ENCODE measurements at places on chromosomes 11 and 22. TPM values are rescaled to one million over a fixed set of nuclear protein-coding genes. Genes with fewer than 3 reads are reported as not detected.

- DNase-seq, result no peak
- H3K36me3 ChIP-seq, result no peaks in the 10 kb centered on the region
- H3K4me1 ChIP-seq, result no peaks in the 10 kb centered on the region
- no peak overlapping the region for H3K4me3 ChIP-seq
Observed at GRCh38 chr11:12949453-12949852, 59.7 kb upstream of the RASSF10 start.

The TECTA gene
- total RNA-seq, result 0.12 TPM

- H3K36me3 ChIP-seq, result no peaks in the 10 kb centered on the region
- no peaks in the 10 kb centered on the region for H3K27me3 ChIP-seq
- no peak overlapping the region for H3K27ac ChIP-seq
- H3K4me3 ChIP-seq, result no peak overlapping the region
- H3K4me1 ChIP-seq, result peaks cover 36% of the 10 kb centered on the region
Observed at GRCh38 chr11:117934526-117935307, 5.5 kb upstream of the TMPRSS13 start.

The ZP1 gene
- total RNA-seq, result not detected

The SCARF2 gene
- total RNA-seq, result 0.21 TPM

DNA sequence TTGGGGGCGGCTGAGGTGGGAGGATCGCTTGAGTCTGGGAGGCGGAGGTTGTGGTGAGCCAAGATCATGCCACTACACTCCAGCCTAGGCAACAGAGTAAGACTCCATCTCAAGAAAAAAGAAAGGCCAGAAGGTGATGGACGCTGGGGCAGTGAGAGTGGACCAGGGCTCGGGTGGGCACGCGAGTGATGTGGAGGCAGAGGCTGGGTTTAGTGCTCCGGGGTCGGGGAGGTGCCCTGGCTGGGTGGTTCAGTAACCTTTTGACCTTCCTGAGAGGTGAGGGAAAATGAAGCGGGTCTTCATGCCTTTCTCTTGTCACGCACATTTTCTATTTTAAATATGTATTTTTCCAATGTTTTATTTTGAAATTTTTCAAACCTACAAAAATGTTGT lies 45.1 kb downstream of the ST14 start:
- no peaks in the 10 kb centered on the region for H3K36me3 ChIP-seq
- no peak for DNase-seq
- H3K4me3 ChIP-seq, result no peak overlapping the region

GRCh38 chr11:121555121-121555520 lies 102.4 kb upstream of the SORL1-AS1 start:
- peaks cover 20% of the 10 kb centered on the region for H3K4me1 ChIP-seq
- H3K4me3 ChIP-seq, result no peak overlapping the region
- no peaks in the 10 kb centered on the region for H3K27me3 ChIP-seq
- H3K36me3 ChIP-seq, result peaks cover 41% of the 10 kb centered on the region
- DNase-seq, result no peak

DNA sequence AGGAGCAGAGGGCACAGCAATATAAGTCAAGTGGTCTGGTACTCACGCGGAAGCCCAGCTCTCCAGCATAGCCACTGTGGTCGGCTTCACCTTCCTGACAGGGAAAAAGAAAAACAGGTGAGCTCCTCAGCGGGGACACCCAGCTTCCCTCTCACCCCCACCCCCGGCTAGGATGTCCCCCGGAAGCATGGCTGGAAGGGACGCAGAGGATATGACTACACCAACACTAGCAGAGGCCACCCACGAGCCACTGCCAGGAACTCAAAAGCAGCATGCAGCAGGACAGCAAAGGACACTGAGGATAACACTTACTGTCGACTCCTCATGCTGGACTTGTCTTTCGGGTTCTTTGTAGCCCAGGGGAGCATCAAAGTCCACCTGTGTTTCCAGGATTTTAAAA lies 9.0 kb upstream of the C22orf39 start:
- no peaks in the 10 kb centered on the region for H3K4me1 ChIP-seq
- H3K27me3 ChIP-seq, result no peaks in the 10 kb centered on the region
- H3K36me3 ChIP-seq, result peaks cover 36% of the 10 kb centered on the region
- H3K27ac ChIP-seq, result no peak overlapping the region
- DNase-seq, result no peak

The MMP12 gene
- not detected for total RNA-seq

The C22orf31 gene
- total RNA-seq, result not detected

The OR52N4 gene
- 0.99 TPM for total RNA-seq

The ATP6V1E1 gene
- 75.5 TPM for total RNA-seq

GRCh38 chr11:71251761-71252268 lies 562 bp downstream of the SHANK2 start:
- no peak overlapping the region for H3K27ac ChIP-seq
- DNase-seq, result no peak
- peaks cover 54% of the 10 kb centered on the region for H3K27me3 ChIP-seq
- peaks cover 3% of the 10 kb centered on the region for H3K4me1 ChIP-seq
- H3K36me3 ChIP-seq, result no peaks in the 10 kb centered on the region

DNA sequence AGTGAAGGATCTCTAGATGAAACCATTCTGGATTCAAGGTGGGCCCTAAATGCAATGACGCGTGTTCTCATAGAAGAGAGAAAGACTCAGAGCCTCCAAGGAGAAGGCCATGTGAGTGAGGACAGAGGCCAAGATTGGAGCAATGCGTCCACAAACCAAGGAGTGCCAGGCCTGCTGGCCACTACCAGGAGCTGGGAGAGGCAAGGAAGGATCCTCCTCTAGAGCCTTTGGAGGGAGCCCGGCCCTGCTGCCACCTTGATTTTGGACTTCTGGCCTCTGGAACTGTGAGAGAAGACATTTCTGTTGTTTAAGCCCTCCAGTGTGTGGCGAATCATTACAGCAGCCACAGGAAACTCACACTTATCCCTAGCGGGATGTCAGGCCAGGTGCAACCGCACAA lies 52.7 kb upstream of the SHANK2 start:
- H3K4me1 ChIP-seq, result no peaks in the 10 kb centered on the region
- no peaks in the 10 kb centered on the region for H3K36me3 ChIP-seq

The SLC17A6 gene
- not detected for total RNA-seq

The CHCHD10 gene
- 190 TPM for total RNA-seq

The PLEKHA7 gene
- total RNA-seq, result 1.9 TPM

GRCh38 chr11:43366677-43367076 lies 8.0 kb downstream of the TTC17 start:
- H3K4me1 ChIP-seq, result peaks cover 60% of the 10 kb centered on the region
- no peak for DNase-seq
- H3K36me3 ChIP-seq, result peaks cover 30% of the 10 kb centered on the region
- no peak overlapping the region for H3K4me3 ChIP-seq
- no peaks in the 10 kb centered on the region for H3K27me3 ChIP-seq

DNA sequence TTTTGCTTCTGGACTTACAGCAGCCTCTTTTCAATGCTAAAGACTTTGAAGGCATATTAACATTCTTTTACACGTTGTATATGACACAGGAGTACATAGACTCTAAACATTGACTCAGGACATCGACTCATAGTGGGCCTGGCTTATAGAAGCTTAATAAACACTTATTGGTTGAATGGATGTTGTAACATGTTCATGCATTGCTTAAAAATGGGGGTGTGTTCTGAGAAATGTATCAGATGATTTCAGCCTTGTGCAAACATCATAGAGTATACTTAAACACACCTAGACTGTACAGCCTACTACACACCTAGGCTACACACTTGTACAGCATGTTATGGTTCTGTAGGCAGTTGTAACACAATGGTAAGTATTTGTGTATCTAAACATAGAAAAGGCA lies 17.9 kb downstream of the TTC17 start:
- H3K4me1 ChIP-seq, result peaks cover 15% of the 10 kb centered on the region
- no peak overlapping the region for H3K27ac ChIP-seq
- no peaks in the 10 kb centered on the region for H3K27me3 ChIP-seq

The SLC39A13 gene
- 9.2 TPM for total RNA-seq

DNA sequence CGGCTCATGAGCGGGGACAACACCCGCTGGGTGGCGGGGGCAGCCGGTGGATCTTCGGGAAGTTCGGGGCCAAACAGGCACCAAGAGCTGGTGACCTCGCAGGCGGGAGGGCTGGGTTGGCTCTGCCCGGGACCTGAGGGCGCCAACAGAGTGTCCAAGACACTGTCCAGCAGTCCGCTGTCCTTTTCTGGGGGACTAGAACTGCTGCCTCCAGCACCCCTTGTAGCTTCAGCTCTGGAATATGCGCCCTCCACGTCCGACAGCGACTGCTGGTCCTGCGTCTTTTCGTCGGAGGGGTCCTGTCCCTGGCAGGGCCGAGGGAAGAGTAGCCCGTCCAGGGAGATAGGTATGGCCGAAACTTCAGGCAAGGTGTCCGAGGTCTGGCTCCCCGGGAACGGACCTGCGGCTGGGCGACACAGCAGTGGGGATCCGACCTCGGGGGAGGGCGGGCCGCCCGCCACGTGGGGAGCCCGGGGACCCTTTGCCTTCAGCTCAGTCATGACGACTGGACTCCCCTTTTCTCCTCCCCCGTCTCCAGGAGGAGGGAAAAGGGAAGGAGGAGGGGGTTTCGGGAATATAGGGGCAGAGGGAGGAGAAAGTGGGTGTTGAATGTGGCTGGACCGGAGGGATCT lies 926 bp downstream of the PGR start:
- peaks cover 3% of the 10 kb centered on the region for H3K4me1 ChIP-seq
- H3K4me3 ChIP-seq, result no peak overlapping the region
- peaks cover 2% of the 10 kb centered on the region for H3K36me3 ChIP-seq
- no peak for DNase-seq
- H3K27me3 ChIP-seq, result peaks cover 35% of the 10 kb centered on the region

The GRM5 gene
- not detected for total RNA-seq
